ENCODE measurements at places on chromosomes 11 and 22.

DNA sequence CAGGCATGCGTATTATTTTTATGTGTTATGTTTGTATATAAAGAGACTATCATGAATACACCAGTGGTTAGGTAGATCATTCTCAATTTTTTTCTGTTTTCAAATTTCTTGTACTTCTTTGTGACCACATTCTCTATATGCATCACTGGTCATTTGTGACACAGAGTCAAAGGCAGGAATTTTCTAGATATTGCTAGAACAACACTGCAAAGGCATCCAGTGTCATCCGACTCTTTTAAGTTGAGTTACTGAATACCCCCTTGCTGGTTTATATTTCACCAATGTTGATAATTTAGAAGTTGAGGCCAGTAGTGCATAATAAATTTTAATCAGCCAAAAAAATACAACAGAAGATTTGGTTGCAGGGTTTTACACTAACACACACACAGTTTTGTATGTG is 351.8 kb downstream of the CASP12 start:
- no peak for DNase-seq

- no peak for DNase-seq
Measured at GRCh38 chr11:2534957-2535672, 90.3 kb downstream of the KCNQ1 start.

DNA sequence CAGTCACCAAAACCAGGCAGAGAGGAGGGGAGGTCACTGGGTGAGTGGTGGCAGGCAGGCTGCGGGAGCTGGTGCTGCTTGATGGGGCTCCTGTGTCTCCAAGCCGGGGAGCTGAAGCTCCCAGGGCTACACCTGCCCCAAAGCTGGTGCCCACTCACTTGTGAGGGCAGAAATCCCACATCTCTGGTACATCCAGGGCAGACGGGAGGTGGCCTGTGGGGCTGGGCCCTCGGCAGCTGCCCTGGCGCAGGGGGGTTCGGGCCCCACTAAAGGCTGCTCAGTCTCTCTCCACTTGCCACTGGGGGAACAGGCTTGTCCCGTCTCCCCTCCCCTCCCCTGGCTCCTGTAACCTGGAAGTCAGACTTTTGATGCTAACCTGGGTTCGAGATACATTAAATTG is 55.6 kb upstream of the PPARA start:
- no peak for DNase-seq

DNA sequence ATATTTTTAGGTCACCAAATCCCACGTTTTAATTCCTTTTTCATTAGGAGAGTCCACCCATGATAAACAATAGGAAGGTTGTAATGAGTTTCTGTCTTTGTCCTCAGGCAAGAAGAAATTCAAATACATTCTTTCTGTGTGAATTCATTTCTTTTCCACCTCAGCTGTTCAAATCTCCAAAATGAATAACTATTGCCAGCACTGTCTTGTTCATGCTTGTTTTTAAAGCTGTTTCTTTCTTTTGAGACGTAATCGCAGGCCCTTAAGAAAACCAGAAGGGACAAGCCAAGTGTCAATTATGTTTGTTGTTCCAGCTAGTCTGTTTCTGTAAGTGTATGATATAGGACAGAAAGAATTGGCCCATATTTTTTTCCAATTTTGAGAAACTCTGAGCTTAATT is 20.2 kb downstream of the MMP27 start:
- DNase-seq: no peak

DNA sequence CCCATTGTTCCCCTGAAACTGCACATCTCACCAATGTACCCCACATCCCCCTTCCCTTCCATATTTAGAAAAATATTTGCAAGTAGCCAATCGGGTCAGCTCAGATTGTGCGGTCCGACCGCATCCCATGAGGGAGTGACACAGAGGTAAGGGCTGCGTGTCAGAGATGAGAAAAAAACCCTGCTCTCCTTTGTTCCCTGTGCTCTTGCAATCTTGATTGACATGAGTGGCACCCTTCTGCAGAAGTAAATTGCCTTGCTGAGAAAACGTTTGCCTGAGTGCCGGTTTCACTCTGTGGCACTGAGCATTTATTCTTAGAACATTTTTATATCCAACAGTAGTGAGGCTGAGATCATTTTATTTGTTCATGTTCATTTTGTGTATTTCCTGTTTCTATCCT is 81.6 kb upstream of the CCDC90B start:
- no peak for DNase-seq

- no peak for DNase-seq
Measured at GRCh38 chr11:113647108-113647507, 59.0 kb downstream of the TMPRSS5 start.

GRCh38 chr11:134678744-134679143 is 266.7 kb upstream of the B3GAT1 start:
- no peak for DNase-seq

DNA sequence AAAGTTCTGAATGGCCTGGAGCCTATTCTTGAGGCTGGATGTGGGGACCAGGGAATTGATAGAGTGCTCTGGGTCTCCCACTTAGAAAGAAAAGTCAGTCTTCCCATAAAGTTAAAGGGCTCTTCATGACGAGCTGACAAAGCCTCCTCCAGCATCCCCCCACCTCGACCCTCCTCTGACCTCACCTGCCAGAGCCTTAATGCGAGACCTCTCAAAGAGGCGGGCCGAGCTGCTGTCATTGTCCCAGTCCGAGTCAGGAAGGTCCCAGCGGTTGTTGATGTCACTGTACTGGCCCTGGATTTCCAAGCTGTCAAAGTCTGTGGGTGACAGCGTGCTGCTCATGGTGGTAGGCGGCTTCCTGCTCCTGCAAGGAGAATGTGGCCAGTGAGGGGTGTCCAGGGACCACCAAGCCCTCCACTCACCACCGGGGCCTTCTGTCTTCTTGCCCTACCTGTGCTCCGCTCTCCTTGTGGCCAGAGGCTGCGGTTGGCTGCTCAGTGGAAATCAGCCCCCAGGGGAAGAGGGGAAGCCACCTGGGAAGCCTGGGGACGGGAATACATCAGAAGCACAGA is 8.0 kb downstream of the SPTBN2 start:
- no peak for DNase-seq

- no peak for DNase-seq
Measured at GRCh38 chr11:10674440-10674855, 19.1 kb downstream of the IRAG1 start.

DNA sequence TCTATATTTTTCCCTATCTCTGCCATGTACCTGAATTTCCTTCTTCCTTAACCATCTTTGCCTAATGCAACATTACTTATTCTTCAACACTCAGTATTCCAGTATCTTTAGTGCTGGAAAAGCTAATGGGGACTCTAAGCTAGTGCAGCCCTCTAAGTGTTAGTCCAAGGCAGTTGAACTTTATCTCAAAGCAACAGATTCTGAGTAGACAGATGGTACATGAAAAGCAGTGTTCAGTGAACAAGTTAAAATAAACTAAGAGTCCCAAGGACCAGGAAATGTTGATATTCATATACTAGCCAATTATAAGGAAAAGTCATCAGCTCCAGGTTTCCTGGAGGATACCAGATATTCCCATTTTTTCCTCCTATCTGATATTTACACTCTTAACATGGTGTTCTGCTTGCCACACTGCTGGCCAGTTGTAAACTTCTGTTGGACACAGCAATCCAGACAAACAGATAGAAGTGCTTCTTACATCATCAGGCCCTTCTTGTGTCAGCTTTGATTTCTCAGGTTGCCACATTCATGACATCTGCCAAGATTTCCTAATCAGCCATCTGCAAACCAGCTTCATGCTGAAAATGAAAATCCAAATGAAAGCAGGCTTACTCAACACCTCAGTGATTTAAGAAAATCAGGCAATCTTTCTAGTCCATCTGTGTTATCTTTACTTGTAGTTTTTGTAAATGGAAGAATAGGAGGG is 255.9 kb upstream of the POU2AF2 start:
- peak; percentile 82 for DNase-seq

Data from AG09309 (cell line).